ENCODE measurements at places on chromosomes 3 and 15.

DNA sequence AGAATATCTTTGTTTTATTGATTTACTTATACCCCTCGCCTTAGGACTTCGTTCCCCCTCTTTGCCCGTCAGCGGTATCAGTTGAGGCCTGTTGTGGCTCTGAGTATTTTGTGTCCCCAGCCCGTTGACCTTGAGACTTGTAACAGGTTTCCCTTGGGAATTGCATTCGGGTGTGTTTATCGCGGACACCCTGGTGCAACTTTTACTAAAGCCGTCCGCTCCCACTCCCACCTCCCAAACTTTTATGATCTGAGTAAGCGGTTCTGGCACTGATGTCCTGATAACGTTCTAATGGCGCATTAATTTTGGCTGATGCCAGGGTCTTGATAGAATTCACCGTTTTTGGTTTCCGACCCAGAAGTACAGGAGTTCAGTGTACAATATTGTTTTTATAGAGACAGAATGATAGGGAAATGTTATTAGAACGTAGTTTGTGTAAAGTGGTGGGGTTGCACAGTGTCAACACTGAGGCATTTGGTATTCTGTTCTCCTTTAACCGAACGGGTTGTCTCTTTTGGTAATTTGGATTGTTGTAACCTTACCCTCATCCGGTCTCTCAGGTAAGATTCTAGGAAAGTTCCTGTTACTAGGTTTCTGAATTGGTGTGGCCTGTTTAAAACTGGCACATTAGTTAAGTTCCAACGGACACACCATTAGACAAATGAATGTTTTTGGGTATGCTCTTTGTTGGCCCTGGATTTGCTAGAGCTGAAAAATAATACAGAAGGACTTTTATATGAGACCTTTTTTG lies 47.8 kb downstream of the OIP5 start:
- no peak for DNase-seq

DNA sequence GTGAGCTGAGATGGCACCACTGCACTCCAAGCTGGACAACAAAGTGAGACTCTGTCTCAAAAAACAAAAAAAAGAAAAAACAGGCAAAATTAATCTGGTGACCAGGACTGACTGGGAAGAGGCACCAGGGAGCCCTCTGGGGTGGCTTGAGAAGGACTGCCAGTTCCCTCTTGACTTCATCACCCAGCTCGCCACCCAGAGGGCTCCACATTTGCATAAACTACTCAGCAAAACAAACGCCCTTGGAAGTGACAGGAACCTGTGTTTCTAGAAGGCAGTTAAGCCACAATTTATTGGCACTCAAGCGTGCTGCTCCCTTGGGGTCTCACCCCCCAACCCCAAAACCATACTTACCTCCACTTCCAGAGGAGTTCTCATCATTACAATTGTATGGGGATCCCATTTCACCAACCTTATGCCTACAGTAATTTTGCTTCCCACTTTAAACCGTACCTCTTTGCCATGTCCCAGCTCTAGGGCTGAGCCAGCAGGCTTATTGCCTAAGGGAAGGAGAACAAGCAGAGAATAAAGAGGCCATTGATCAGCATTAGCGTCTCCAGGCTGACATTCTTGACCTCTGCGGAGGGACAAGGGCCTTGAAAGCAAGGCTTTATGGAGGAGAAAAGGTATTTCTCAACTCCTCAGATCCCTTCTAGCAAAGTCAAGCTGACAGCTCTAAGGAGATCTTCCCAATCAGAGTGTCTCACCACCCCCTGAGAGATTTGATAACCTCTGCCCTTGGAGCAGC lies 357.4 kb downstream of the SHQ1 start:
- no peak for DNase-seq

DNA sequence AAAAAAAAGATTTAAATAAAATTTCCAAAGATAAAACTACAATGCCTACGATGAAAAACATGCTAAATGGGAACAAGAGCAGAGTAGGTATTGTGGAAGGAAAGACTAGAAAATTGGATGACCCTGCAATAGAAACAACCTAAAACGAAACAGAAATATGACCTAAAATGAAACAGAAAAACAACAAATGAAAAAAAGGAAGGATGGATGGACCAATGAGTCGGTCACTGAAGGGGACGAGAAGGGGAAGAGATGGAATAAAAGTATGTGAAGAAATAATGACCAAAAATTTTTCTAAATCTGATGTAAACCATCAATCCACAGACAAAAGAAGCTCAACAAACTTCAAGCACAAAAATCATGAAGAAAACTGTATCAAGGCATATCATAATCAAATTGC lies 44.8 kb downstream of the TBC1D2B start:
- no peak for DNase-seq

DNA sequence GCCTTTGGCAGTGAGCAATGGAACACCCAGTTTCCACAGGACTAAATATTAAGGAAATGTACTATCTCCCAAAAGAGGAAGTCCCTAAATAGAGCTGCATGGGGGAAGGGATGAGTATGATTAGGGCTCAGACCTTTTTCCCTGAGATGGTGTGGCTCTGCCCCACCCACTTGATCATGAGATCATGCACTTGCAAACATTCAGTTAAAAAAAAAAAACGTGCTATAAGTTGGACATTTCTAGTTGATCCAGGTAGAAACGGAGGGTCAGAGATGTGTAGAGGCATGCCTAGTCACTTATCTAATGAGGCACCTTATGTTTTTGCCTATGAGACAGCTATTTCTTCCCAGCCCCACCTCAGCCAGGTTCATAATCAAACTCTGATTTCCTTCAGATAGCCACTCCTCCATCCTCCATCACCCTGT lies 24.5 kb upstream of the SSR3 start:
- no peak for DNase-seq

- no peak for DNase-seq
Observed at GRCh38 chr3:151290673-151291072, 12.3 kb upstream of the P2RY14 start.

GRCh38 chr3:156620260-156620659 lies 54.1 kb upstream of the TIPARP start:
- no peak for DNase-seq

DNA sequence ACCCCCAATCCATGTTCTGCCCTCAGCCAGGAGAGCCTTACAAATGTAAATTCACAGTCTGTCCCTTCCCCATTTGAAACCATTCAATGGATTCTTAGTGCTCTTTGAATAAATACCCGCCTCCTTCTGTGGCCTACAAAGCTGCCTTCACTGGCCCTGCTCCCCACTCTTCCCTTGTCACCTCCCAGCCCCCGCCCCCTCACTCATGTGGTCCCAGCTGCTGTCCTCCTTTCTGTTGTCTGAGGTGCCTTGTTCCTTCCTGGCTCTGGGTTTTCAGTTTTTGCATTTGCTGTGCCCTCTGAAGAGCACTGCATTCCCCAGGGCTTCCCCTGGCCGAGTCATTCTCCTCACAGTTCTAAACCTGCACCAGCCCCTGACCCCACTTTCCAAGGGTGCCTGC lies 3.2 kb downstream of the EFCAB12 start:
- no peak for DNase-seq

GRCh38 chr3:52021489-52022268 lies 26.0 kb upstream of the RPL29 start:
- DNase-seq: no peak

DNA sequence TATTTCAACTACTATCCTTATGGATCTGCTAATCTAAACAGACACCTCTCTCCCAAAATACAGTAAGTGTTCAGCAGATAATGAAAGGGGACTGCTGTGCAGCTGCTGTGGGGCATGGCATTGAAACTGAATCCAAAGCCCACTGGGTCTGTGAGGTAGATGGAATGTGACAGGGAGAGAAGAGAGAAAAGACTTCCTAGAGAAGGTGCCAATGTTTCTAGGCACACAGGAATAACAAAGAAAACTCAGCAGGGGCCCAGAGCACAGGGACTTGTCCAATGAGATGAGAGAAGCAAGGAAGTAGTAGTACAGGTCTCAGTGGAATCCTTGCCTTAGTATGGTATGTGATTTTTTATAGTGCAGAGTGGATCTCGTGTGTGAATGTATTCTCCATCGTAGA lies 457.8 kb downstream of the IL5RA start:
- no peak for DNase-seq

- DNase-seq: no peak
Observed at GRCh38 chr3:177887475-177887874, 648.8 kb upstream of the KCNMB2 start.

DNA sequence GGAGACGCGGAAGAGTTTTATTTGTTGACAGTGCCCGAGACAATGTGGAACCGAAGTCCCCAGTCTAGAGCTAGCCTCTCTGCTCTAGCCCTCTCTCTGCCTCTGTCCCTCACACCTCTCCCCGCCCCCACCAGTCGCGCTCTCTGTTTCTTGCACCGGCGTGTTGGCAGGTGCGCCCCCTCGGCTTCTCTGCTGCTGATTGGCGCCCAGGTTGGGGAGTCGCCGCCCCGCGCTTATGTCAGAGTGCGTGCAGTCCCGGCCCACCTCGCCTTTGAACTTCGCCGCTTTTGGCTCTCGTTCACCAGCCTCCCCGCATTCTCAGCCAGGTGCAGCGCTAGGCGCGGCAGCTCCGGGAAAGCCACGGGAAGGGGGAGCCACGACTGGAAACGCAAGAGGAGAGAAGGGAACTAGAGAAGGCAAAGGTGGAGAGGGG lies at the start of gene SOX14:
TSS of gene SOX14 (plus strand) at position 315 of the 433 bp plus-strand sequence. CDS start 470 bp downstream, outside the sequence.
- no peak for DNase-seq

DNA sequence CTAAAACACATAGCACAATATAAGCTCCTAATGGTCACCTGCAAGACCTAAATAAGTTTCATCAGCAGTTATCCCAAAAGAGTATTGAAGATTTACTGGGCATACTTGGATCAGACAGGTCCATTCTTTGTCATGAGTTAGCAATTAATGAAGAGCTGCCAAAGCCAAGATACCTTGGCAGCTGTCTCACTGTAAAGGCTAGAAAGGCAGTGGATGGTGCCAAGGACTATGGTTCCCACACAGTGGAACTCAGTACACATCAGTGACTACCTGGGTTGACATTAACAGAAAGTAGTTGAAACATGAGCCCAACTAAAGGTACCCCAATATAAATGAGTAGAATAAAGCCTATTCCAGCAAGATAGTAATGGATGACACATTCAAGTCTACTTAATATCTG lies 41.1 kb upstream of the TMCO5A start:
- no peak for DNase-seq

GRCh38 chr15:65175511-65175910 lies 9.6 kb downstream of the CLPX start:
- DNase-seq: no peak

DNA sequence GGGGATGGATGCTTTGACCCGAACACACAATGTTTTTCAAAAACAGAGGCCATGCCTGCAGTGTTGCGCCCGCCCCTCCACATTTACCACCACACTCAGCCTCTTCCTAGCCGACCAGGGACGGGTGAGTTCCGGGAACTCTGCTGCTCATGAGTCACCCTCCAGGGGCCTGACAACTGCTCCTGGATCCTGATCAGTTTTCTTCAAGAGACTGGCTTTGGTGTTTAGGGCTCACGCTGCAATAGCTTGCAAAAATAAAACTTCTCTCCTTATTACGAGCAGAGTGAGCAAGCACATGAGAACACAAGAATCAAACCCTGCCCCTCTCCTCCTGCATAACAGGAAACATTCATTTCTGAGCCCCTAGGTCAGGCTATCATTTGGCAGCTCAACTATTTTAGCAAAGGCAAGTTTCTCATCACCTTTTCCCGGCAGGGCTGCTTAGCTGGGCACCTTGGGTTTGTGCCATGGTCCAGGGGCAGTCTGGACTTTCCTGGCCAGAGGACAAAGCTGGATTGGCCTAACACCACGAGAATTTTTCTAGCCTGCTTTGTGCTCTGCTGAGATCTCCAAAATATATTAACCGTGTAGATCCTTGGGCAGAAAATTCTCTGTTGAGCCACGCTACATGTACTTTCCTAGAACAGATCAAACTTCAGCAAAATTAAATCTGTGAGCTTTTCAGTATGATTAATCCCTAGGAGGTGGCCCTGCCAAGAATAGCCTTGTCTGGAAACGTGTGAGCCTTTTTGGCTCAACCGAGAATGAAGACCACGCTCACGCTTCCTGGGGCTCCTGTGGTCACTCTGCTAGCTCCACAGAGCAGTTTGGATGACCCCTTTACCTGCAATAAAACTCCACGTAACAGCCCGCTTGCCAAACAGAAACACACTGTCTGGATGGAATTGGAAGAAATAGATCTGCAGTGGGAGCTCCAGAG lies 52.7 kb upstream of the SPATA12 start:
- no peak for DNase-seq

- no peak for DNase-seq
Observed at GRCh38 chr15:89749054-89749453, 2.0 kb downstream of the MESP1 start.

- DNase-seq: no peak
Observed at GRCh38 chr15:63456258-63456657, 48.1 kb upstream of the USP3 start.

- no peak for DNase-seq
Observed at GRCh38 chr3:72481542-72481941, 366.7 kb downstream of the SHQ1 start.

- DNase-seq: no peak
Observed at GRCh38 chr15:41961001-41961518, 11.3 kb downstream of the EHD4 start.

DNA sequence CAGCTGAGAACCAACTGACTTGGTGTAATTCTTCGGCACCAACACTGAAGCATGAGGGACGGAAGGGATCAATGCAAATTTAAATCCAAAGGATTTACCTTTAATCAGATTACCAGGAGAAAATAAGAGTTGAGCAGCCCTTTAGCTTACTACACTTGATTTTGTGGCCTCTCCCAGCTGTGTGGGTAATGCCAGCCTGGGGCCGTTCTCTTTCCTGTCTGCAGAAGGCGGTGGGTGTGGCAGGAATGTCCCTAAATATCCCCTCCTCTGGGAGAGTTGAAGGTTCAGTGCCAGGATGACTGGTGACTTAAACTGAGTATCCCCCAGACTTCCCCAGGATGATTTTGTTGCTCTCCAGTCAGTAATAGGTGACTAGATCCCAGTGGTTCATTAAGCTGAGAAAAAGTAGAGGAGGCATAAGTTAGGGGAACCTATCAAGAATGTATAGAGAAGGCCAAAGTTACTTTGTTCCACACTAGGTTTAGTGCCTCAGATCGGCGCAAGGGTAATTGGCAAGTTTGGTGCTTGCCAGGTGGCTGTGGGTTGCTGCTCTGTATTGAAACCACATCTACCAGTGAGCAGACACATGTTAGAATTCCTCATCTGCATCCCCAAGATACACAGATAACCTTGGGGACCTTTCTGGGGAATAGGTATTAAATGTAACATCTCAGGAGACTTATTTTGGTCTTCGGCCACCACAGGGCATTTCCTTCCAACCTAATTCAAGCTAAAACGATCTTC lies 23.1 kb downstream of the MAPKBP1 start:
- no peak for DNase-seq

- no peak for DNase-seq
Observed at GRCh38 chr15:36614016-36614415, 34.6 kb downstream of the CDIN1 start.

Measured in hippocampal formation (tissue), 2 donors.